Pericardium fibroblast (primary cell): ENCODE measurements at places on chromosomes 5 and 9. TPM values are rescaled to one million over a fixed set of nuclear protein-coding genes. Genes with fewer than 3 reads are reported as not detected.

Gene F2RL1
- total RNA-seq: 7.2 and 12.6 TPM in 2 replicates

Gene PLEKHG4B
- total RNA-seq: not detected in 2 replicates

Gene SH3GLB2
- 33.7 and 44.5 TPM in 2 replicates for total RNA-seq

Gene PRRC1
- total RNA-seq: 43.0 and 72.1 TPM in 2 replicates

Gene PKD2L2
- total RNA-seq: not detected in 2 replicates

Gene ETF1
- 59.1 and 68.1 TPM in 2 replicates for total RNA-seq

Gene SLC4A9
- total RNA-seq: under 0.01 TPM in 1 of 2 replicates, not detected in the other

Gene MARVELD2
- total RNA-seq: 0.09 and 0.82 TPM in 2 replicates

Gene PCDHGB2
- 0.77 and 3.3 TPM in 2 replicates for total RNA-seq

Gene PCDHGB4
- 11.6 and 12.8 TPM in 2 replicates for total RNA-seq

Gene SPATA31A3
- total RNA-seq: not detected in 2 replicates
